ENCODE measurements at places on chromosomes 1 and 21.

GRCh38 chr1:146035048-146035423, 13.5 kb upstream of the HJV start:
- DNase-seq, result no peak

- DNase-seq, result no peak
These were observed 77.6 kb upstream of the DNAH14 start for GRCh38 chr1:224851848-224852261.

DNA sequence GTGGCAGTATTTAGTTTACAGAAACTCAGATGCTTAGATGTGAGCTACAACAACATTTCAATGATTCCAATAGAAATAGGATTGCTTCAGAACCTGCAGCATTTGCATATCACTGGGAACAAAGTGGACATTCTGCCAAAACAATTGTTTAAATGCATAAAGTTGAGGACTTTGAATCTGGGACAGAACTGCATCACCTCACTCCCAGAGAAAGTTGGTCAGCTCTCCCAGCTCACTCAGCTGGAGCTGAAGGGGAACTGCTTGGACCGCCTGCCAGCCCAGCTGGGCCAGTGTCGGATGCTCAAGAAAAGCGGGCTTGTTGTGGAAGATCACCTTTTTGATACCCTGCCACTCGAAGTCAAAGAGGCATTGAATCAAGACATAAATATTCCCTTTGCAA, 59.7 kb upstream of the ZNF326 start:
- no peak for DNase-seq

GRCh38 chr1:117059334-117059677, 820 bp upstream of the TTF2 start:
- DNase-seq, result peak; percentile 56

DNA sequence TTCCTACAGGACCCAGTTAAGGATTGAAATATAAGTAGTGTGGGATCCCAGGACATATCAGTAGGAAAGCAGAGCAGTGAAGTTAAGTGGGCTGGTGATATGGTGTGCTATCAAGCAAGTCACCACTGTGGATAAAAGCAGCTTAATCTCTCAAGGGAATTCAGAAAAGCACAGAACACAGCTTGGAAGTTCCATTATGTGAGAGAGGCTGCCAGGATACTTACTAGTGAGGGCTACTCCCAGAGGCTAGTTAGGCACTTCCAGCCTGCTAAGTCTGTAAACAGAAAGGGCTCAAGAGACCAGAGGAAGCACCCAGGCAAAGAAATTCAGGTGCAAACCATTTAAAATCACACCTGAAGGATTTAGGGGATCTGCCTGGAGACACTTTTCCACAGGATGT, 18.8 kb upstream of the GRIK1 start:
- DNase-seq, result no peak

GRCh38 chr1:156958247-156958714, 37.8 kb downstream of the LRRC71 start:
- no peak for DNase-seq

DNA sequence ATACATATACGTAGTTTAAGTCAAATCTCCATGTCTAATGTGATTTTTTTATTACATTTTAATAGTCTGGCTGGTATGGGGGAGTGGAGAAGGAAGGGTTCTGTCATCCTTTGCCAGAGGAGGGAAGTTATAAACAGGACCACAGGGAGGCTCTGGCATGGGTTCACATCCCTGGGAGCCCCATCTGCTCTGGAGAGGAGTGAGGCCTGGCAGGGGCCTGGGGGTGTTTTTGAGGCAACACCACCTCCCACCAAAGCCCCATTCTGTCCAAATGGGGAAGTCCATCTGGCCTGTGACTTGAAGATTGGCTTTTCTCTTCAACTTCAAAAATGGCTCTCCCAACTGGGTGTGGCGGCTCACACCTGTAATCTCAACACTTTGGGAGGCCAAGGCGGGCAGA, 15.8 kb downstream of the DISP3 start:
- no peak for DNase-seq

GRCh38 chr1:114153261-114154145, at the start of gene SYT6:
SYT6 (minus strand) TSS chr1:114153869; CDS start chr1:114153772, 97 bp downstream.
- no peak for DNase-seq

DNA sequence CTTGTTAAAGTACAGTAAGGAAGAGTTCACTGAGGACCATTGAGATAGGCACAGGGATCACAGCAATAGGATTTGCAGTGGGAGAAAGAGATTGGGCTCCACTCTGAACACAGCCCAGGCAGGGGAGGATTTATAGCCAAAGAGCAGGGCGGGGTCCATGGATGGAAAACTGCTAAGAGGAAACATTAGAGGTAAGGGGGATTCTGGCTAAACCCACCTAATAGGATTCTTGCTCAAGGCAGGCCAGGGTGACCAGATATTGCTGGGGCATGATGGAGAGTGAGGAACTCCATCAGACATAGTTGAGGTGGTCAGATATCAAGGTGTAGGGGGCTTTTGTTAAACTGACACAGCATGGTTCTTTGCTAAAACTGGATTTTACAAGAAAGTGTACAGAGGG, 372.8 kb downstream of the NPHP4 start:
- DNase-seq, result no peak
